Sigmoid colon (tissue), 7 donors: ENCODE measurements at places on chromosomes 5 and 9. TPM values are rescaled to one million over a fixed set of nuclear protein-coding genes. Genes with fewer than 3 reads are reported as not detected.

- H3K27me3 ChIP-seq: no peaks in the 10 kb centered on the region
Measured at GRCh38 chr9:27393054-27393846, 96.3 kb upstream of the EQTN start.

- H3K36me3 ChIP-seq: no peaks in the 10 kb centered on the region
- H3K4me1 ChIP-seq: no peaks in the 10 kb centered on the region
- no peak overlapping the region for H3K27ac ChIP-seq
- no peaks in the 10 kb centered on the region for H3K27me3 ChIP-seq
- DNase-seq: no peak
Measured at GRCh38 chr5:85500869-85501268, 1116.2 kb upstream of the EDIL3 start.

DNA sequence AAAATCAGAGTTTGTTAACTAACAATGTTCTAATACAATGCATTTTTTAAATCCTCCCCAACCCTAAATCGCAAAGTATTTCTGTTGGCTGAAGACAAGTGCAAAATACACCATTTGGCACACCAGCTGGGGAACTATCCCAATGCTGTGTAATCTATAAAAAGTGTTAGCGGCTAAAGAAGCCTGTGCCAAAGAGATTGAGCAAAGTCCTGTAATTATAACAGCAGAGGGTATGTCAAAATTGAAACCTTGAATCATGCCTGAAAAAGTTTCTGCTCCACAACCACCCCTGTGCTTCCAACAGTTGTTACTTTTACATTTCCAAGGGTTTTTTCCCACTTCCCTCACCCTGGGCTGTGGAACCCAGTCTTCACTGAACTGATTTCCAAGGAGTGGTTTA, 83.1 kb upstream of the PLPP6 start:
- no peak overlapping the region for H3K4me3 ChIP-seq
- no peaks in the 10 kb centered on the region for H3K27me3 ChIP-seq
- no peaks in the 10 kb centered on the region for H3K36me3 ChIP-seq

GRCh38 chr9:131889437-131890251, 149.8 kb upstream of the RAPGEF1 start:
- DNase-seq: no peak
- no peak overlapping the region for H3K27ac ChIP-seq
- no peaks in the 10 kb centered on the region for H3K27me3 ChIP-seq

The SPINK6 gene
- total RNA-seq: not detected
